ENCODE measurements at places on chromosomes 2 and 18.

DNA sequence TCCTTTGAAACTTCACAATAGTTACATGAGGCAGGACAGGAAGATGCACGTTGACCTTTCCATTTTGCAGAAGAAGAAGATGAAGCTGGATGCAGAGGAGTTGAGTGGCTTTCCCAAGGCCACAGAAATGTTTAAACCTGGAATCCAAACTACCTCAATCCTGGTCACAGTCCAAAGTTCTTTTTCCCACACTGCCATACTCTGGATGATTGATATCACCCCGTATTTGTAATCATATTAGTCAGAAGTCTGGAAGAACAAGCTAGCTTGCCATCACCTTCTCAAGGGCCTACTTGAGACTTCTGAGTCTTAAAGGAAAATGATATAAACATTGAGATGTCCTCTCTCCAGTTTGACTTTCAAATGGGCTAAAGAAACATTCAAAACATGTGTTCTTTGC, 190.1 kb downstream of the LNPK start:
- DNase-seq, result no peak

GRCh38 chr2:99840831-99841230, 301.6 kb downstream of the AFF3 start:
- DNase-seq, result no peak

GRCh38 chr2:133790711-133791110, 222.4 kb upstream of the NCKAP5 start:
- no peak for DNase-seq

GRCh38 chr18:38534073-38534472, 968.5 kb upstream of the CELF4 start:
- no peak for DNase-seq

DNA sequence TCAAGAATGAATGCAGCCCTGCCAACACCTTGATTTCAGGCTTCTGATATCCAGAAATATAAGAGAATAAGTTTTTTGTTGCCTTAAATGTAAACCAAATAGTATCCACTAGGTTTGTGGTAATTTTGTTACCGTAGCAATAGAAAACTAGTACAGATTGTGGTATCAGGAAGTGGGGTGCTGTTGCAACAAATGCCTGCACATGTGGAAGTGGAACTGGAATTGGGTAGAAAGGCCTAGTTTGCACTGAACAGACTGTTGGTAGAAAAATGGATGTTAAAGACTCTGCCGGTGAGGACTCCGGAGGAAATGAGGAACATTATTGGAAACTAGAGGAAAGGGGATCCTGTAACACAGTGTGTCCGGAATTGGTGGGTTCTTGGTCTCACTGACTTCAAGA, 145.8 kb upstream of the MGAT5 start:
- DNase-seq, result no peak
